Renal cortex interstitium (tissue), 15 donors: ENCODE measurements at places on chromosomes 13 and 19. TPM values are rescaled to one million over a fixed set of nuclear protein-coding genes. Genes with fewer than 3 reads are reported as not detected.

- no peak for DNase-seq
Observed at GRCh38 chr19:13646758-13647157, 117.6 kb upstream of the MRI1 start.

- no peak for DNase-seq
Observed at GRCh38 chr19:5679289-5680083, 830 bp downstream of the MICOS13 start.

- no peak for DNase-seq
Observed at GRCh38 chr13:75938811-75939560, 302.9 kb downstream of the LMO7 start.

DNA sequence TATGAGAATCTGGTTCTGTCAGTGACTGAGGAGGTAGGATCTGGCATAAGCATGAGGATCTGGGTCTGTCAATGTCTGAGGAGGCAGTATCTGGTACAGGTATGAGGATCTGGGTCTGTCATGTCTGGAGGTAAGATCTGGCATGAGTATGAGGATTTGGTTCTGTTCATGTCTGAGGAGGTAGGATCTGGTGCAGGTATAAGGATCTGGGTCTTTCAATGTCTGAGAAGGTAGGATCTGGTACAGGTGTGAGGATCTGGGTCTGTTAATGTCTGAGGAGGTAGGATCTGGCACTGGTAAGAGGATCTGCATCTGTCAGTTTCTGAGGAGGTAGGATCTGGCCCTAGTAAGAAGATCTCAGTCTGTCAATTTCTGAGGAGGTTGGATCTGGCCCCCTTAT, 12.4 kb upstream of the PDCD2L start:
- DNase-seq: no peak

GRCh38 chr19:15263361-15263985, 31.2 kb upstream of the EPHX3 start:
- DNase-seq: no peak

- DNase-seq: no peak
Observed at GRCh38 chr13:113842336-113843062, 21.4 kb downstream of the GAS6 start.

DNA sequence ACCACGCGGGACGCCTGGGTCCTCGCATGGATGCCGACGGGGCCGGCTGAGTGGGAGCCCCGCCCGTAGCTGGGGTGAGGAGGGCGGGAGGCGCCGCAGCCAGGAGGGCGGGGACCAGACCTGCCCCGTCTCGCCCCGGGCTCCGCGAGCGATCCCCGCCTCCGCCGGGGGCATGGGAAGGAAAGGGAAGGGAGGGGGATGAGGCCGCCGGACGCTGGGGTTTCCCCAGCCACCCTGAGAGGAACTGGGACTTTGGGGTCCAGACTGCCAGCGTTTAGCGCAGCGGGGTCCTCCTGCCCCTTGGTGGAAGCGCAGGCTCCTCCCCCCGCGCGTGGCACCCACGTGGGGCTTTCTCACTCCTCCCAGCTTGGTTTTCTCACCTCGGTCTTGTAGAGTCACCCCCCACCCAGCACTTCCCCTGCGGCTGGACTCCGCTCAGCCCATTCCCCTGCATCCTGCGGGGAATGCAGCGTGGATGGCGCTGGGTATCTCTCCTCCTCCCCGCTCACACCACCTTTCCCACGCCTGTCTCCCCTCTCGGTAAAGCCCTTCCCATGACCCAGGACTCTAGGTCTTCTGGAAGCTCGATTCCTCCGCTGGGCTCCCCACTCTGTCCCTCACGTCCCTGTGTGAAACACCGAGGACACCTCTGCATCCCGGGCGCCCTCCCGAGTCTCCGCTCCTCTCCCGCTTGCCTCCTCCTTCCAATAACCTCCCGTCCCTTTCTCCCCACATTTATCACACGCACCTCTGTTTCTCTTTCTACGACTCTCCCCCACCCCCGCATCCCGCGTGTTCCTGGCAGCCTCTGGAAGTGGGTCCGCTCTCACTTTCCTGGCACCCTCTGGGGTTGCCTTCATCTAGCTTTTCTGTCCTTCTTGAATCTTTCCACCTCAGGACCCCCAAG, 2.1 kb downstream of the TGFB1 start:
- no peak for DNase-seq

GRCh38 chr19:5137571-5138124, 168.7 kb downstream of the KDM4B start:
- no peak for DNase-seq

DNA sequence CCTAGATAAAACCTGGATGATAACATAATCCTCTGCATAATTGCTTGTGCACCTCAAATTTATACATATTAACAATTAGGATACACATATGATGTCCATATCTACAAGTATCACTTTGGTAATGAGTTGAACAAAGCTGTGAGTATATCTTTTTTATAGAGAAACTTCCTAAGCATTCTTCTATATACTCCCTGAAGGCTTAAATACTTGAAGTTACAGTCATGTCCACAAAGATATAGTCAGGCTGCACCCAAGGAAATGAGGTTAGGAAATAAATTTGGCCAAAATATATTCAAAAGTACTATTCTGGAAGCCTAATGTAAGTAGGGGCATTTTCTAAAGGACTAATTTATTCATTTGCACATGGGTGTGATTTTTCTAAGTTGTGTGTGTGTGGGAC, 761.5 kb downstream of the PCDH9 start:
- DNase-seq: no peak

GRCh38 chr13:96948127-96948526, 46.1 kb downstream of the OXGR1 start:
- DNase-seq: no peak

DNA sequence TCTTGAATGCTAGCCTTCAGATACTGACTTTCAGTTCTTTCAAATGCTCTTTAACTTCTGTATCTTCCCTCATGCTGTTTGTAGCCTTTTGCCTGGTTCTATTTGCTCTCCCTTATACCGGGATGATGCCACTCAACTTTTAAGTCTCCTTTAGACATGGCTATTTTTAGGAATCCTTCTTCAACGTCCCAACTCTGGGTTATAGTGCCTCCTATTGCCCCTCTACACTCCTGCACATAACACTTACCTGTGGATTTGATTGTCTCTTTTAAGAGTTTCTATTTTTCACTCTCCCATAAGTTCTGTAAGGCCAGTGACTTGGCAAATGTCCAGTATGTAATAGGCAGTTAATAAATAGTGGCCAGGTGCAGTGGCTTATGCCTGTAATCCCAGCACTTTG, 343.0 kb downstream of the KLF5 start:
- no peak for DNase-seq

- DNase-seq: no peak
Observed at GRCh38 chr13:19607523-19608078, 25.9 kb upstream of the MPHOSPH8 start.

- DNase-seq: no peak
Observed at GRCh38 chr13:38239874-38240273, 109.8 kb upstream of the UFM1 start.

DNA sequence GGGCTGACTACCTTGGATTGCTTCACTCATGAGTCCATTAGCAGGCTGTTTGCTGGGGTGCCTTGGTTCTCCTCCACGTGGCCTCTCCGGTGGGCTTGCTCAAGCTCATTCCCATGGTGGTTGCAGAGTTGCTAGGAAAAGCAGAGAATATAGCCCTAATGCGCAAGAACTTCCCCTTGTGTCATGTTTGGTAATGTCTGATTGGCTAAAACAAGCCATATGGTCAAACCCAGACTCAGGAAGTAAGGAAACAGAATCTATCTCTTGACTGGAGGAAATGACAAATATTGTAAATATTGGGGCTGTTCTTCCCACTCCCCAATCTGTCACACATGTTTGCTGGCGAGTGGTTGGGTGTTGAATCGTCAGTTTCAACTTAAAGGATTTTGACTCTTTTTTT, 12.1 kb downstream of the NFILZ start:
- no peak for DNase-seq

GRCh38 chr19:41816761-41817160, 20.4 kb downstream of the CEACAM3 start:
- DNase-seq: no peak

DNA sequence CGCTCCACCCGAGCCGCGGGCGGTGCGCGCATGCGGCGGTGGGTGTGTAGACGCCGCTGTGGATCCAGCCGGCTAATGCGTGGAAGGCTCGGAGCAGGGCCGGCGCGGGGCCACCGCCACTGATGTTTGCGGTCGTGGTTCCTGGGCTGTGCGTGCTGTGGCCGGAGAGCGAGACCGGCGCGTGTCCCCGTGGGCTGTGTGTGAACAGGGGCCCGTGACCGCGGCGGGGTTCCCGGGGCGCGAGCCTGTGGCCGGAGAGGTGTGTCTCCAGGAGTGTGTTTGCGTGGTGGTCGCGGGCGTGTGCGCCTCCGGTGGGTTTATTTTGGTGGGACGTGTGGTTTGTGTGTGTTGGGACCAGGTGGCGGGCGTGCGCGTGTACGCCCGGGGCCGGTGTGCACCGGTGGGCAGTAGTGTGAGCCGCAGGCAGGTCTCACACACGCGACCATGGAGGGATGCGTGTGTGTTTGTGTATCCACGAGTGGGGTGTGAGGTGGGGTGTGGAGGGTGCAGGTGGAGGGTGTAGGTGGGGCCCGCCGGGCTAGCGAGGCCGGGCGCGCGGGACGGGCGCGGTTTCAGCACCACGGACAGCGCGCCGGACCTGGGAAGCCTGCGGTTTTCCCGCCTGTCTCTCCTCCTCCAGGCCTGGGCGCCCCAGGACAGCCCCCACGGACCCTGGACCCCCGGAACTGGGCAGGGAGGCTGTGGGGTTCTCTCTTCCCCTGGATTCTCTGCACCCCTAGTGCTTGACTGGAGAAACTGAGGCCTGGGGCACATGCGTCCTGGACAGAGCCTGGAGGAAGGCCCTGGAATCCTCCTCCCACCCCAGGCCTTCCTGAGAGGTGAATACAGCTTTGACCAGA, 1.6 kb downstream of the HCN2 start:
- no peak for DNase-seq

The RTBDN gene
- polyA plus RNA-seq: not detected

The RLN3 gene
- polyA plus RNA-seq: not detected

The CYP2F1 gene
- not detected for polyA plus RNA-seq

The PSPC1 gene
- 74.3 TPM for polyA plus RNA-seq

The CEACAM21 gene
- polyA plus RNA-seq: 1.8 TPM

The SPIB gene
- 0.97 TPM for polyA plus RNA-seq

The LRRC8E gene
- 2.6 TPM for polyA plus RNA-seq
